ENCODE measurements at places on chromosomes 1 and 21.

- DNase-seq: no peak
Measured at GRCh38 chr1:54520631-54521321, 27.3 kb upstream of the ACOT11 start.

DNA sequence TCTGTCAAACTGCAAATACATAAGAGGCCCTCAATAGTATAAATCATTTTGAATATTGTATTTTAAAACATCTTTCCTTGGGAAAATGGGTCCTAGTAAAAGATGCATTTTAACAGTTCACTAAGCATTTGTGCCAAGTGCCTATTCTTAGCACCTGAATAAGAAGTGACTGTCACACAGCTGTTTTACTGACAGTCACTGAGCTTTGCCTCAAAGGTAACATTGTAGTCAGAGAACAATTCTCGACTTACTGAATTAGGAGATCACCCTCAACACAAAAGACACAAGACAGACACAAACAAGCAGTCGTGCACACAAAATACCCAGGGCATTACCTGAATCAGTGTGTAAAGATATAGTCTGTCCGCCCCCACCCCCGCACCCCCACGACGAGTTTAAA lies 408 bp downstream of the ESRRG start:
- DNase-seq: no peak

- DNase-seq: no peak
Measured at GRCh38 chr1:185634704-185635103, 99.5 kb upstream of the HMCN1 start.

GRCh38 chr1:3053366-3053980 lies 15.5 kb upstream of the PRDM16 start:
- no peak for DNase-seq

DNA sequence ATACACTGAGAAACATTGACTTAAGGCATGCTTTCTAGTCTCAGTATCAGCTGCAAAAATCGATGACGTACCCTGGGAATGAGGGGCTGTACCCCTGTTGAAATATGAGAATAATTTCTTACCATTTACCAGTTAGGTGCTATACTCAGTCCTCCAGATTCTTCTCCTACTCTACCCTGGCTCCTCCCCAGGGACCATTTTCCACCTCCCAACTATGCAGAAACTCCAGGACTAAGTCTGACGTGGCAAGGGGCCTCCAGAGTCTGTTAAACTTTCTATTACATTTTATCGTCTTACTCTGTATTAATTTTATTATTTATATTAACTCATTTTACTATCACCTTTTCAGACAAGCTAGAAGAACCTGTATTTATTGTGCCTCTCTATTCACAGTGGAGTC lies 124.3 kb downstream of the CYYR1 start:
- DNase-seq: no peak

DNA sequence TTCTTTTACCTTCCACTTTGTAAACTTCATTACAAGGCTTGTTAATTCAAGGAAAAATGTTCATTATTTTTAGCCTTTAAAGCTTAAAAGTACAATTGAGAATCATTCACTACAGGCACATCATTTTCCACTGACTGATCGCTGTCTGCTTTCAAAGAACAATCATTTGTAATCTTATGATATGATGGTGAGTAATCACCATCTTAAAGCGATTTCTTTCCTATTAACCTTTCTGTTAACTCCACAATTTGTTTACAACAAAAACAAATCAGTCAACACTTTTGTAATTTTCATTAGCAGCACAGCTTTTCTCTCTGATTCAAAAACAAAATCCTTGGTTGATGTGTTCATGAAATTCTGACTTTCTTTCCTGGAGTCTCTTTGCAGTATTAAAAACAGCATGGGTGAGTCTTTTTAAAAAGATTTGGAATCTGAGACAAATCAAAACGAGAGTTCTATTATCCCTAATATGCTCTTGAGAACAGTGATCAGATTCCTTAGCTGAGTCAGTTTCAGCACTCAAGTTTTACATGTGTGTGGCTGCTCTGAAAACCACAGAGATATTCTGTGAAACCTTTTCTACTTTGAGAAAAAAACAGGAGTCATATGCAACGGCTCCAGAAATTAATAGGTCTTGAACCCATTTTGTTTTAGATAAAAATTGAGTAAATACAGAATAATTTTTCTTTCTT lies 145.8 kb upstream of the TMPRSS15 start:
- DNase-seq: no peak

GRCh38 chr1:232669981-232670747 lies 40.2 kb upstream of the SIPA1L2 start:
- DNase-seq: no peak

DNA sequence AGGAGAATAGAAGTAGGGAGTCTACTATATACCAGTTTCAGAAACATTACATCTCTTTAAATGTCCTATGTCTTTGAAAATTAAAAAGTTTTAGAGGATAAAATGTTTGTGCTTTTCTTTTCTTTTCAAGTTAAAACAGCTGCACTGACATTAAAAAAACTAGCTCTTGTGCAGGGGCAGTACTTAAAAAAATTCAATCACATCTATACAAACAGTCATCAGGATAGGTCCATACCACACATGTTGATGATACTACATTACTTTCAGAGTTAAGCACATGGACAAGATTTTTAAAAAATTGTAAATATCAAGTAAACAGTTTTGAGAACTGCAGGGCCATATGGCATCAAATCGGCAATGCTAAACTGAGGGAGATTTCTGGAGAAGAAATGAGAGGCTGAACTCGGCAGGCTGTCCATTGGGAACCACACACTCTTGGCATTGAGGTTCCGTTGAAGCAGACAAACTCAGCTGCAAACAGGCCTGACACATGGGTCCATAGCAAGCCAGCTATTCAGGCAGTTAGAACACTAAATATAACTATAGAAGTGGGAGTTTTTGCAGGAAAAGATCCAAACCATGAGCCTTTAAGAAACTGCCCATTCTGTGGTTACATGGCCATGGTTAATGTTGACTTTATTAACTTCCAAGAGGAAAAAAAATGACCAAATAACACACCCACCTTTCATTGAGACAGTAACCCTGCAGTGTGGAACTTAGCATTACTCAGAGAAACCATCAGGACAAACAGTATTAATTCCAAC lies 84.5 kb upstream of the BCL10 start:
- DNase-seq: peak; percentile 17

GRCh38 chr1:163173121-163173520 lies 29.6 kb downstream of the RGS5 start:
- no peak for DNase-seq

- DNase-seq: peak; percentile 31
Measured at GRCh38 chr1:27349784-27350662, 8.2 kb downstream of the SYTL1 start.

DNA sequence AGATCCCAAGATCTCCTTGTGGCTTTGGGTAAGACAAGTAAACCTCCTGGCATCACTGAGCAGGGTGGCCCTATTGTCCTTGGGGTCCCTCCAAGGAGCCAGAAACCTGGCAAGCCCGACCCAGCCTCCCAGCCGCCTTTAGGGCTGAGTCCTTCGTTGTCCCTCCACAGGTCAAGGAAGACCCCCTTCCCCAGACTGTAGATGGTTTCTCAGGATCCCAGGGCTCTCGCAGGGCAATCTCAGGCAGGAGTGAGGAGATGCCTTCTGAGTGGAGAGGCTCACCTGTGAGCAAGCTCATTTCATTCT lies 71.6 kb upstream of the CSF3R start:
- no peak for DNase-seq

DNA sequence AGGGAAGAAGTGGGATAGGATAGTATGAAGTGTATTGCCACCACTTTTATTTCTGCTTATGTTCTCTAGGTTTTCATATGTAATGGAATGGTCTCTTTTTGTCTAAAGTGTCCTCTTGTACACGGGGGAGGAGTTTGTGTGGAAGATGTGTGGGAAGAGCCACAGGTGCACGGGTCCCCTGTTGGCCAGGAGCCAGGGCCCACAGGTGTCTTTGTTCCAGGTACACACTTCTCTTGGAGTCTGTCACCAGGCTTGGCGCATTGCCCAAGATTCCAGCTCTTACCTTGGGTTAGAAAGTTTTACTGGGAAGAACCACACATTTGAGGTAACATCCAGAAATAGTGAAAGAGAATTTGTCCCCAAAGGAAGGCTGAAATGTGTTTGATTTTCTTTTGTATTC lies 10.5 kb downstream of the TENT5C start:
- DNase-seq: no peak

GRCh38 chr21:30620522-30620921 lies at the start of gene KRTAP20-4:
KRTAP20-4 (plus strand) TSS chr21:30620627.
- no peak for DNase-seq

GRCh38 chr1:116919802-116920201 lies 10.1 kb downstream of the PTGFRN start:
- no peak for DNase-seq

- DNase-seq: no peak
Measured at GRCh38 chr1:33272930-33273329, 16.6 kb downstream of the ZNF362 start.

GRCh38 chr21:44780767-44781459 lies 20.7 kb downstream of the UBE2G2 start:
- DNase-seq: no peak

GRCh38 chr21:27555996-27556395 lies 589.1 kb upstream of the ADAMTS5 start:
- DNase-seq: no peak

DNA sequence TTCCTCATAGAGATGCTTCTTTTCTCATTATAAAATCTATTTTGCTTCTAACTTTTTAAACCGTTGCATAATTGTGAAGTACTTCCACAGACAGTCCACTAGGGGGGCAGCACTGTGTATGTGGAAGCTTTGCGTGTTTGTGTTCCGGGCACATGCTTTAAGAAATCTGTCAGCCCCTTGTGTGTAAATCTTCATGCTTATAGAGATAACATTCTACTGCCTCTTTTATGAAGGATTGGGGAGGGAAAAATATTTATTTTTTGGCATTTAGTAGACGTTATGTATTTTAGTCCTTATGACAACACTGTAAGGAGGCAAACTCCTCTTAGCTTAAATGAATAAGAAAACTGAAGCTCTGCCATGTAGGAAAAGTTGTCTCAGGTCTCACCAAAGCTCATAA lies 157.3 kb upstream of the PTGFR start:
- DNase-seq: no peak

- peak; percentile 44 for DNase-seq
Measured at GRCh38 chr1:67347688-67348472, 40.2 kb downstream of the IL12RB2 start.

DNA sequence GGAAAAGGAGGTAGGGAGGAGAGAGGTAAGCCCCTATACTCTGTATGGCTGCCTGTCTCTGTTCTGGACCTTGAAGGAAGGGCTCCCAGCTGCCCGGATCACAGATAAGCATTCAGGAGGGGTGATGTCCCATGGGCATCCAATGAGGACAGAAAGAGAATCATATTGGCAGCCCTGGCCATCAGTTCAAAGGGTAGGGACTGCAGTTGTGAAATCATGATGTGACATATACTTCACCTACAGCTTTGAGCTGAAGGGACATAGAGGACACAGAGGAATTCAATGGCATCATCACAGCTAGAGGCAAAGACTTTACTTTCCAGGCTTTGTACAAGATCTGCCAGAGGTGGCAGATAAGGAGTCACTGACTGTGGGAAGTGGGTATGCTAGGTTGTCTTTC lies 21.6 kb downstream of the DDX20 start:
- DNase-seq: no peak

DNA sequence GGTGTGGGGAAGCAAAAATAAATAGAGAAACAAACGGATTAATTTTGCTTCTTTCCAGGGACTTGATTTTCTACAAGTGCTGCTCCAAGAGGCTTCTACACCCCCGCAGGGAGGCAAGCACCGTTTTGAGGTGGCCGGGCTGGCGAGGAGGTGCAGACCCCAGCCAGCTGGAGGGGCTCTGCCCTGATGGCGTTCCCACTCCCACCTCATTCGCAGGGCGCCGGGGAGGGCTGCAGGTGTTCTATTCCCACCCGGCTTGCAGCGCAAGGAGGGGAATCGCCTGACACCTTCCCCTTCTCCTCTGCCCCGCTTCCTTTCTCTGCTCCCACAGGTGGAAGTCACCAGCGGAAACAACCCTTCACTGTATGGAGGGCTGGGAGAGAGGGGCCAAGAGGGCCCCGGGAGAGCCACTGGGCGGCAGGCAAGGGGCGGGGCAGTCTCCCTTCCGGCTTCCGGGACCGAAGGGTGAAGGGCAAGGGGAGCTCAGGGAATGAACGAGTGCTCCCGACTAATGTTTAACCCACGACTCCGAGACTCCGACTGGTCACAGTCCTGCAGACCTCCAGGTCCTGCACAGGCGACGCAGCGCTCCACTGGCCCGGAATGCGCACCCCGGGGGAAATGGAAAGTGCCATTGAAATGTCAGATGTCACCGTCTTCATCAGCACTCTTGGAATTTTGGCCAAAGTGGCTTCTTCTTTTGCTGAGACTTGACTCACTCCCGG lies 29.1 kb downstream of the TEX35 start:
- peak; percentile 40 for DNase-seq

GRCh38 chr1:197320991-197321531 lies 53.0 kb downstream of the CRB1 start:
- DNase-seq: no peak

DNA sequence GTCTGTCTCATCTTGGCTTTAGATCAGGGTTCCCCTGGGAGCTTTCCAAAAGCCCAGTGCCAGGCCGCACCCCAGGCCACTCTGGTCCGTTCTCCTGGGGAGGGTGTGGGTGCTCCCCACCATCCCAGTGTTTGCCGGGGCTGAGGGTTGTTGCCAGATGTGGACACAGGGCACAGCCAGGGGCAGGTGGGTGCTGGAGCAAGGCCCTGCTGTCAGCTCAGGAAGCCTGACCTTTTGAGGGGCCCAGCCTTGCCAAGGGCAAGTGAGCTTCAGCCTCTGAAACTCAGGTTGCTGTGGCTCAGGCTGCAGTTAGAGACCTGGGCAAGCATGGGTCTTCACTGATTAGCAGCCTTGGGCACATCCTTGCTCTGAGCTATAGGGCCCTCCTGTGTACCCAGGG lies 22.8 kb upstream of the ZBTB21 start:
- DNase-seq: no peak

- no peak for DNase-seq
Measured at GRCh38 chr1:39720094-39720999, 18.3 kb upstream of the PPIE start.

- DNase-seq: no peak
Measured at GRCh38 chr1:226973898-226974543, 33.9 kb downstream of the COQ8A start.

- no peak for DNase-seq
Measured at GRCh38 chr1:16342331-16343062, 9.8 kb downstream of the FBXO42 start.

GRCh38 chr1:33930346-33931110 lies 66.6 kb downstream of the HMGB4 start:
- no peak for DNase-seq

- DNase-seq: no peak
Measured at GRCh38 chr1:62356257-62356835, 37.1 kb upstream of the KANK4 start.

DNA sequence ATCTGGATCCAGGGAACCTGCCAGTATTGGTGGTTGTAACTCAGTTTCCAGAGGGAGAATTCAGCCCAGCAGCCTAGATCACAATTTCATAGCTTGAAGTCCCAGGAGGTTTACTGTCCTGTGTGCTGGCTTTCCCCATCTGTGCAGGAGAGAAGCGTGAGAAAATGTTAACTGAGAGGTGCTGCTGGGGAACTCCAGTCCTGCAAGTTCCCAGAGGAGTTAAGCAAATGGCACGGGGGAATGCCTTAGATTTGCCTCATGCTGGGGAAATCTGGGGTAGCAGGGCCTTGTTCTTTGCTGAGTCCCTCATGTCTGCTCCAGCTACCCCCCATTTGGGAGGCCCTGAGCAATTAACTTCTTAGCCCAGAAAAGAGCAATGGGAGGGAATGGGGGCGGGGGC lies 25.1 kb upstream of the SLAMF6 start:
- no peak for DNase-seq
